Naive thymus-derived CD4-positive, alpha-beta T cell (primary cell): ENCODE measurements at places on chromosomes 1 and 21. TPM values are rescaled to one million over a fixed set of nuclear protein-coding genes. Genes with fewer than 3 reads are reported as not detected.

Gene BEND5
- 12.6 TPM for total RNA-seq

GRCh38 chr1:51289676-51290488, 40.5 kb downstream of the TTC39A start:
- DNase-seq = no peak

Gene RPE65
- not detected in 2 replicates for total RNA-seq

DNA sequence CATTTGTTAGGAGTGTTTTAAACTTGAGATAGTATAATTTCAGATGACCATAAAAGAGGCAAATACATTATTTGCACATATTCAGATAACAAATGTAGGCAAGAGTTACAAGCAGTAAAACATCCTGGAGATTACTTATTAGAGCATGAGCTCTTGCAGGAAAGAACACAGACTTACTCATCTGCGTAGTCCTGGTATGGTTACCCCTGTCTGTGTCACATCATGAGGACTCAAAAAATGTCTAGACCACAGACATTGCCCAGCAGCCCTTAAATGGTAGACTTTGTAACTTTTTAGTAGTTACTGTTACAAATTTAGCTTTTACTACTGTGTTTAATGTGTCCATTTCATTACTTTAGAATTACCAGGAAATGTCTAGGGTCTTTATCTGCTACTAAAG, 12.8 kb downstream of the CACHD1 start:
- DNase-seq = no peak

Gene KRTAP19-4
- total RNA-seq = not detected

DNA sequence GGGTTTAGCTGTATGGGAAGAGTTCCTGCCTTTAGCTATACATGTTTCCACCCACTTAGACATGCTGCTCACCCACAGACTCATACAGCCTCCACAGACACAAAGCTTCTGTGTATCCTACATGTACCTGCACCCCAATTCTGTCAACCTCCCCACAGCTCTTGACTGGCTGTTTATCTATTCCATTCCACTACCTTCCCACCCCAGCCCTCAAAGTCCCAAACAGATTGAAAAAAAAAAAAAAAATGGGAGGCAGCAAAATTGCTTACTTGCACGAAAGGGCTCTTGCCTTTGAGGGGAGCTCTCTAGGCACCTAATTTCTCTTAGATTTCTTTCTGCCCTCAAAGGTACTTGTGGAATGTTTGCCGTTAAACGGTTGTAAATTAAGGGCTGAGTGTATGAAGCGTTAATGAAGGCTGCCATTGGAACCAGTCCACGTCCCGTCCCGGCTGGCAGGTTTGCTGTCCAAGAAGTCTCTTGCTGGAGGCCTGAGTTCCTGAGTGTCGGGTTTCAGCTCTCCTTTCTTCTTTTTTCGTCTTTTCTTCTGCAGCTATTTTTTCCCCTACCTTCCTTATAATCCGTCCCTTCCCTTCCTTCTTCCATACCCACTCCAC, 43.6 kb downstream of the PBX1 start:
- DNase-seq = no peak

Gene ZNF648
- total RNA-seq = not detected

DNA sequence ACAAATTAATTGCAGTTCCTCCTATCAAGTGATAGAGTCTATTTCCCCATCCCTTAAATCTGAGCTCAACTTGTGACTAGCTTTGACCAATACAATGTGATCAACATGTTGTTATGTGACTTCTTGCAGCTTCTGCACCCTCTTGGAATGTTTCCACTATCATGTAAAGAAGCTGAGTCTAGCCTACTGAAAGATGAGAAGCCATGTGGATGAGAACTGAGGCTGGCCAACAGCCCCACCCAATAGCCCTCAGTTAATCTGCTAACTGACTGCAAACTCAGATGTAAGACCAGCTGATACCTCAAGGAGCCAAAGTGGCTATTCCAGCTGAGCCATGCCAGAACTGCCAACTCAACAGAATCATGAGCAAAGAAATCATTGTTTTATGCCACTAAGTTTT, 44.0 kb downstream of the LYST start:
- DNase-seq = no peak

DNA sequence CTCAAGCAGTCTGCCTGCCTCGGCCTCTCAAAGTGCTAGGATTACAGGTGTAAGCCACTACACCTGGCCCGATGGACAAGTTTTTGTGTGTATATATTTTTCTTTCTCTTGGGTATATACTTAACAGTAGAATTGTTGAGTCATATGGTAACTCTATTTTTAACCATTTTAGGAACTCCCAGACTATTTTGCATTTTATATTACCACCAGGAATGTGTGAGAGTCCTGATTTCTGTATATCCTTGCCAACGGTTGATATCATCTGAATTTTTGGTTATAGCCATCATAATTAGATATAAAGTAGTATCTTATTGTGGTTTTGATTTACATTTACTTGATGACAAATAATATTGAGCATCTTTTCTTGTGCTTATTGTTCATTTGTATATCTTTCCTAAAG, 20.7 kb downstream of the FNBP1L start:
- no peak for DNase-seq

GRCh38 chr1:111729271-111729921, 9.8 kb downstream of the INKA2 start:
- no peak for DNase-seq

- no peak for DNase-seq
These were observed 160.2 kb upstream of the COA6 start for GRCh38 chr1:234212764-234213657.

DNA sequence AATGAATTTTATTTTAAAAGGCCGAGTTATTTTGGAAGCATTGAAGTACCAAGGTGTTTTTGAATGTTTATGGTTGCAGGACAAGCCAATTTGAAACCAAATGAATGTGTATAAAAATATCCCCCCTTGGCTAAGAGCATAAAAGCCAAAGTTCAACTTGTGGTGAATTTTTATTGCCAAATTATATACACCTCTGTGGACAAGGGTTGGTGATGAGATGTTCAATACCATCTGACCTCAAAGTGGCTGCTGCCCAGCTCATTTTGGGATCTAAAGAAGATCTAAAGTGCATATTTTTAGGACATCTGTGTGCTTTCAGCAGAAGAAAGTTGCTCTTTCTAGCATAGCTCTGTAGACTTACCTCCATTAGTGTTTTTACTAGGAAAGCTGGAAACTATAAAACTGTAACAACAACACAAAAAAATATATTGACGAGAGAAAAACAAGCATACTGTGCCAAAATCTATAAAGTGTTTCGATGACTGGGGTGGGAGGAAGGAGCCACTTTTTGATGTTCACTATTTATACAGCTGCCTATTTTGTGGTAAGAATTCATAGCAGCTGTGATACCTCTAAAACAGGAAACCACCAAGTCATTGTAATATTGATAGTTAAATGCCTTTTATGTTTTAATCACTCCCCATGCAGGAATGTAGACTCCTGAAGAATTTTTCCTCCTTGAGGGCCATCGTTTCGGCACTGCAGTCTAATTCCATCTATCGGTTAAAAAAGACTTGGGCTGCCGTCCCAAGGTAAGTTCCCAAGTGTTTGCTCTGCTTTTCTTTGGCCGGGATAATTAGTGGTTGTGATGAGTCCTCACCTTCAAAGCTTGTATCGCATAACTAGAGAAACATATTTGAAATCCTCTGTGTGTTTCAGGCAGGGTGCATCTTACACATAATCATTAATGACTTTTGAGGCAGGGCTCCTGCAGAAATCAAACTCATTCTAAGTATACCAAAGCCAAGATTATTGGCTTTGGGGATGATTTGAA, 83.2 kb downstream of the RGL1 start:
- peak; percentile 22 for DNase-seq

DNA sequence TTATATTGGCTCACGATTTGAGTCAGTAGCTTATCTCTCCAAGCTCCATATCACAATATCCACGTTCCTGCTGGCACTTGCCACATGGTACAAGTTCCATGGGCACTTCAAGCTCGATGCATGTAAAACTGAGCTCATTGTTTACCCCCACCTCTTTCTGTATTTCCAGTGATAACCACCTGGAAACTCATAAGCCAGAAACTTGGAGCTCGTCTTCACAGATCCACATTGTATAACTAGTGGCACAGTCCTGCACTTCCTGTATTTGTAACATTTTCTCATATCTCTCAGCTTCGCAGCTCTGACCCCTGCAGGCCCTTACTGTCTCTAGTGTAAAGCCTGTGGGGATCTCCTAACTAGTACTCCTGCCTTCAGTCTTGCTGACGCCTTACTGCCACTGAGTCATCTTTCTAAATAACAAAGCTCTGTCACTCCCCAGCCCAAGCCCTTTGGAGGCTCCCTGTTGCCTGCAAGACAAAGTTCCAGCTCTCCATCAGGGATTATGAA, 6.5 kb upstream of the C2CD4D start:
- no peak for DNase-seq

Gene HPCAL4
- 2.9 and 3.0 TPM in 2 replicates for total RNA-seq

GRCh38 chr1:110056285-110056683, 14.2 kb downstream of the ALX3 start:
- DNase-seq = no peak

GRCh38 chr1:11703357-11704193, 12.1 kb downstream of the DRAXIN start:
- no peak for DNase-seq

DNA sequence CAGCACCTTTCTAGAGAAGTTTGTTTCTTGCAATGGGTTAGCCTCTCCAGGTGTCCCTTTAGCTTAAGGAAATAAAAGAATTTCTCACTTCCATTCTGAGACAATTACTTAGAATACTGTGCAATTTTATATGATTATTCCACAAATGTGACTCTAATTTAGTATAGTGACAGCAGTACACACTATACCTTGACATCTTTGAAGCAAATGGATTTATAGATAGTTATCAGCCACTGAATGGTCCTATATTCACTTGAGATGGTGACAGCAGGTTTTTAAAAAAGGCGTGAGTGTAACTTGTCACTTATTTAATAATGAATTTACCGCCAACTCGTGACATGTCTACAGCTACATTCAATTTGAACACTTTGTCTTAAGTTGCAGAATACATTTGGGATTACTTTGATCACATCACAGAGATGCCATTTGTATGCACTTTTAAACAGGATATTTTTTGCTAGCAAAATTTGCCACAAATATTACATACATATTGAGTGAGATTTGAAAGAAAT, 71.6 kb downstream of the USP25 start:
- DNase-seq = no peak

Gene EXO1
- 0.89 TPM for total RNA-seq

GRCh38 chr1:93628681-93629080, 53.0 kb downstream of the BCAR3 start:
- no peak for DNase-seq

Gene RBM11
- 4.9 TPM for total RNA-seq

- no peak for DNase-seq
These were observed at the start of gene TIAM1 for GRCh38 chr21:31343680-31344480. TIAM1 (minus strand) TSS chr21:31344261; CDS start chr21:31266972, 77,289 bp downstream.

- peak; percentile 72 for DNase-seq
These were observed 41.4 kb upstream of the LRRC8B start for GRCh38 chr1:89483010-89483756.

DNA sequence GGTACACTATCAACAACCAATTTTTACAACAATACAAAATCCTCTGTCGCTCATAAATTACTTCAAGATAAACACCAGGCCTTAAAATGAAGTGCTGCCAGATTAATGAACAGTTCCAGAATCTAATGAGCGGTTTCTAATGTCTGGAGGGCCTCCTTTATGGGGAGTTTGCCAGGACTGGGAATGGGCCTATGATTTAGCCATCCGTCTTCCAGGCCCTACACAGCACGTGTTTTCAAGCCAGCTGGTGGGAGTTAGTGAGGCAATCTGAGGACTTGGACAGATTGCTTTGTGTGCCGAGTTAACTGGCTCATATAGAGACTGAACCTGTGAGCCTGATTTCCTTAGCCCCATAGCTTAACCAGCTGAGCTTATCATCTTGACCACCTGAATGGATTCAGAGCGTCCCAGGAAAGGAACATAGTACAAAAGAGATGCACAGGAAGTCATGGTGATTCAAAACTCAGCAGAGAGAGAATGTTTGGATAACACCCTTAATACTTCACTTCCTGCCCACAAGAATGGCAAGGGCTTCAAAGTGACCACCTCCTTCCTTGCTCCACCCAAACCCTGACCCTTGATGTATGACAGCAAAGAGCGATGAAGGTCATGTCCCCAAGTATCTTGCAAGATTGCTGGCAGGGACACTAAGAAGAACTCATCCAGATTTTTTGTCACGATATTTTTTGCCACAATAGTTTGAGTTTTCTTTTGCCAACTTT, 143.5 kb downstream of the SLC30A10 start:
- no peak for DNase-seq

GRCh38 chr1:50438945-50439344, 15.7 kb upstream of the DMRTA2 start:
- DNase-seq = no peak

Gene OR2L2
- total RNA-seq = 0.64 TPM

- DNase-seq = peak; percentile 74
These were observed 132.9 kb upstream of the DPYD start for GRCh38 chr1:98053471-98054366.

DNA sequence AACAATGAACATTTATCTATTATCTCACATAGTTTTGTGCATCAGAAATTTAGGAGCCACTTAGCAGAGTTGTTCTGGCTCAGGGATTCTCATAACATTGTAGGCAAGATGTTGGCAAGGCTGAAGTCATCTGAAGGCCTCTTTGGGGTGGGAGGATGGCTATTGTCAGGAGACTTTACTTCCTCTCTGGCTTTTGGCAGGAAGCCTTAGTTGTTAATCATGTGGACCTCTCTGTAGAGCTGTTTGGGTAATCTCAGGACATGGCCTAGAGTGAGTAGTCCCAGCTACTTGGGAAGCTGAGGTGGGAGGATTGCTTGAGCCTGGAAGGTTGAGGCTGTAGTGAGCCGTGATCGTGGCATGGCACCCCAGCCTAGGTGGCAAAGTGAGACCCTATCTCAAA, 40.2 kb downstream of the RASAL2 start:
- no peak for DNase-seq

- no peak for DNase-seq
These were observed 286 bp downstream of the ODR4 start for GRCh38 chr1:186375929-186376319.

GRCh38 chr21:41379901-41380300, 18.1 kb downstream of the MX2 start:
- no peak for DNase-seq

DNA sequence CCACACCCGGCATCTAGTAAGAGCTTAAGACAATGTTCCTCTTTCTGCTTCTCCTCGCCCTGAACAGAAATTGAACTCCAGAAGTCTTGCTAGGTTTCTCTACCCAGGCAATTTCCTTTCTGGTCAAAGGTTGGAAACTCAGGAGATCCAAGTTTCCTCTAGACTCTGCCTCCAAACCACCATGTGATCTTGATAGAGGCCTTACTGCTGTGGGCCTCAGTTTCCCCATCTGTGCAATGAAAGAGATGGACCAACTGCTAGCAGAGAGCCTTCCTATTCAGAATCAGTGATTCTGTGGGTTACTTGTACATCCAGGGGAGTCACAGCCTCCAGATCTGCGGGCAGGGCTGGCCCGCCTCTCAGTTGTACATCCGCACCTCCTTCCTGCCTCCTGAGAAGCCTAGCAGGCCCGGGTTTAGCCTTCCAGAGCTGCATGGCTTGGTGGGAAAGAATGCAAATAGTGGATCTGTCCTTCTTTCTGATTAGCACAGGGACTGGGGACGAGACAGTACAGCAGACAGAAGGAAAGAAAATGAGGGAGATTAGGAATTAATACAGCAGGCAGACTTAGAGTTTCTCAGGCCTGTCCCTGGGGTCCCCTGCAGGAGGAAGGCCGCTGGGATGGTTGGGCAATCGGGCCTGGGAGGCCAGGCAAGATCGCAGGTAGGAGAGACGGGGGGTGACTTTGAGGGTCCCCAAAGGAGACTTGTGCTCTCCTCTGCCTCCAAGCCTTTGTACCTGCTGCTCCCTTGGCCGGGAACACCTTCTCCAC, 83.9 kb downstream of the PAX7 start:
- DNase-seq = no peak
